ENCODE measurements at places on chromosomes 1 and 21.

DNA sequence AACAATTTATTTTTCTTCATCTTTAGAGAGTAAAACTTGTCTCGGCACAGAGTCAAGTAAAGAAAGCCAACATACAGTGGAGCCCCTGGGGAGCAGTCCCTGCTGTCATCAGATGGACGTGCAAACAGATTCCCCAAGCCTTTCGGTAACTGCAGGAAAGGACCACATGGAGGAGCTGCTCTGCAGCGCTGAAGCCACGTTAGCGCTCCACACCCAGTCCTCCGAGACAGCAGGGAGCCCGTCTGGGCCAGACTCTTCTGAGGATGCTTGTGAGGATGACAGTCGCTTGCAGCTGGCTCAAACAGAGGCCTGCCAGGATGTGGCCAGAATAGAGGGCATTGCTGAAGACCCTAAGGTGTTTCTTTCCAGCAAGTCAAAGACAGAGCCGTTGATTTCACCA, 77.1 kb upstream of the SCCPDH start:
- peak; percentile 69 for DNase-seq

DNA sequence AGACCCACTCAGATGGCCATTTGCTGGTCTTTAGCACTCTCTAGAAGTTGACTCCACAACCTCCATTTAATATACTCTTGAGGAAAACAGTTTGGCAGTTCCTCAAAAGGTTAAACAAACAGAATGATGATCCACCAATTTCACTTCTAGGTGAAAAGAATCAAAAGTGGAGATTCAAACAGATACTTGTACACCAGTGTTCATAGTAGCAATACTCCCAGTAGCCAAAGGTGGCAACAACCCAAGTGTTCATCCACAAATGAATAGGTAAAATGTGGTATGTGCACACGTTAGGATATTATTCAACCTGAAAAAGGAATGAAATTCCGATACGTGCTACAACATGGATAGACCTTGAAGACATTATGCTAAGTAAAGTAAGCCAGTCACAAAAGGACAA, 6.3 kb downstream of the PRCC start:
- no peak for DNase-seq

DNA sequence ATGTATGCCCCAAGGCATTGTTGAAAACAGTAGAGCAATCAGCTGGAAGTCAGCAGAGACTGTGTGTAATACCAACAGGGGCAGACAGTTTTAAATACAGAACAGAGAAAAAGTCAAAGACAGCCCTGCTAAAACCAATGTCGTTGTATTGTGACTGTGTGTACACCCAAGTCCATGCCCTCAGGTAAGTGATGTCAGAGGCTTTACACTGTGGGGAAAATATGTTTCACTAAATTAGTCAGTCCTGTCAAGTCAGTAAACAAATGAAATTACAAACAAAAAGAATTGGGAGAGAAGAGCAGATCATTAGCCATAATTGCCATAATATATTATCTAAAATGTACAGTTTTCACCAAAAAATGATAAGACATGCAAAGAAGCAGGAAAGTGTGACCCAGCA, 2.4 kb upstream of the CYP2J2 start:
- no peak for DNase-seq

GRCh38 chr1:111253876-111254275, 26.4 kb downstream of the CHI3L2 start:
- no peak for DNase-seq

- no peak for DNase-seq
These were observed 1.9 kb downstream of the OR14A16 start for GRCh38 chr1:247822060-247822459.

DNA sequence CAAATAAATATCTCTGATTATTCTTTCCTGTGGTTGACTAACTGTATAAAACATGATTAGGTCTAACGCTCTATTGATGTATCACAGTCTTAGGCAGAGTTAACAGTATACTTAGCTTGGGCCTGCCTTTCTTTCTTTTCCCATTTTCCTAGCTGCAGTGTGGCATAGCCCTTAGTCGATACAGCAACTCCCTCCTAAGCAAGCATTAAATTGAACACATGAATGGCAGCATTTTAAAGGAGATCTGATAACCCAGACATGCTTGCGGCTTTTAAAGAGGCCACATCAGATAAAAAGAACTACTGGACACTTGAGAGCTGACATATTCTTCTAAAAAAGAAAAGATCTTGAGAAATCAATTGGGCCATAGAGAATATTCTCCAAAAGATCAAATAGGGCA, 312.0 kb upstream of the TMPRSS15 start:
- no peak for DNase-seq

- peak; percentile 24 for DNase-seq
These were observed 291.8 kb upstream of the USP24 start for GRCh38 chr1:55506740-55507577.

- DNase-seq, result no peak
These were observed 43.3 kb upstream of the TSNAX start for GRCh38 chr1:231485029-231485784.

DNA sequence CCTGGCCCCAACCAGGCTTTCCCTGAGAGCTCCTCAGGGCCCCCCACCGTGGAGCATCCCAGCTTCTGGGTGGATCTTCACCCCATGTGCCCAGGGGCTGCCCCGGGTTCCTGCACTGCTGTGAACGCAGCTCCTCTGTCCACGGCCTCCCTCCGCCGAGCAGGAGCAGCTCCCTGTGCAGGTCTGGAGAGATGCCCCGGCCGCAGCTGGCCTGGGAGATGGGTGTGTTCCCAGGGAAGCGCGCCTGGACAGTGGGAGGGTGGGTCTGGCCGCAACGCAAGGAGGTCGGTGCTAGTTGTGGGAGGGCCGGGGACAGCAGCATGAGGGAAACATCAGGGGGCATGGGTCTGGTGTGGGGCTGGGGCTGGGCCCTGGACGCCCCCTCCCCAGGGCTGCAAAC, 71.3 kb downstream of the MORN1 start:
- no peak for DNase-seq

DNA sequence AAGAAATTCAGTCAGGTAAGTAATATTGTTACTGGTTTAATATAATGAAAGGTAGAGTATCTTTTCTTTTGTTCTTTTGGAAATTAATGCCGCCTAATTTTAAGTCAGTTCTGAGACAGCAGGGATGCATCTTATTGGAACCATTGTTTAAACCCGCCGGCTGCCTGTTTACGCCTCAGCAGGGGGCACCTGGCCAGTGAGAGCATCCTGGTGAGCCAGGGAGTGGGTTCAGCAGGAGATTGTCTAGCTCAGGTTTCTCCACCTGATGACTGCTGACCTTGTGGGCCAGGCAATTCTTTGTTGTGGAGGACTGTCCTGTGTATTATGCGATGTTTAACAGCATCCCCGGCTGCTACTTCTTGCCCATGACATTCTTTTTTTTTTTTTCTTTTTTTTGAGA, 30.2 kb downstream of the CHAF1B start:
- DNase-seq, result no peak

GRCh38 chr1:172398970-172399755, 21.3 kb upstream of the C1orf105 start:
- DNase-seq, result peak; percentile 78

DNA sequence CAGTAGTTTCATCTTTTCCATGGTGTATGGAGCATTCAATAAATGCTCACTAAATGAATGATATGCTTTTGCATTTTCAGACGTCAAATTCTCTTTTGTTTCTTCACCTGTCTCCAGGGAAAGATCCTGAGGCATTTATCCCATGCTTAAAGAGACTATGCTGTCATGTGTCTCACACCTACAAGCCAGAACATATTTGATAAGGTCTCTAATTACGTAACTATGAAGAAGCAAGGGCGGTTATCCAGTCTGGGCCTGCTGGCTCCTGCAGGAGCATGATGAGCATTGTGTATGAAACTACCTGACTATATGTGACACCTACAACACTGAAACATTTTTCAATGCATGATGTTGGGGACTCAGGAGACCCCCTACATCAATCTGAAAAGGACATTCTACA, 51.8 kb downstream of the FBXO42 start:
- DNase-seq, result no peak

- DNase-seq, result no peak
These were observed 36.2 kb upstream of the LRRC52 start for GRCh38 chr1:165507570-165507969.

DNA sequence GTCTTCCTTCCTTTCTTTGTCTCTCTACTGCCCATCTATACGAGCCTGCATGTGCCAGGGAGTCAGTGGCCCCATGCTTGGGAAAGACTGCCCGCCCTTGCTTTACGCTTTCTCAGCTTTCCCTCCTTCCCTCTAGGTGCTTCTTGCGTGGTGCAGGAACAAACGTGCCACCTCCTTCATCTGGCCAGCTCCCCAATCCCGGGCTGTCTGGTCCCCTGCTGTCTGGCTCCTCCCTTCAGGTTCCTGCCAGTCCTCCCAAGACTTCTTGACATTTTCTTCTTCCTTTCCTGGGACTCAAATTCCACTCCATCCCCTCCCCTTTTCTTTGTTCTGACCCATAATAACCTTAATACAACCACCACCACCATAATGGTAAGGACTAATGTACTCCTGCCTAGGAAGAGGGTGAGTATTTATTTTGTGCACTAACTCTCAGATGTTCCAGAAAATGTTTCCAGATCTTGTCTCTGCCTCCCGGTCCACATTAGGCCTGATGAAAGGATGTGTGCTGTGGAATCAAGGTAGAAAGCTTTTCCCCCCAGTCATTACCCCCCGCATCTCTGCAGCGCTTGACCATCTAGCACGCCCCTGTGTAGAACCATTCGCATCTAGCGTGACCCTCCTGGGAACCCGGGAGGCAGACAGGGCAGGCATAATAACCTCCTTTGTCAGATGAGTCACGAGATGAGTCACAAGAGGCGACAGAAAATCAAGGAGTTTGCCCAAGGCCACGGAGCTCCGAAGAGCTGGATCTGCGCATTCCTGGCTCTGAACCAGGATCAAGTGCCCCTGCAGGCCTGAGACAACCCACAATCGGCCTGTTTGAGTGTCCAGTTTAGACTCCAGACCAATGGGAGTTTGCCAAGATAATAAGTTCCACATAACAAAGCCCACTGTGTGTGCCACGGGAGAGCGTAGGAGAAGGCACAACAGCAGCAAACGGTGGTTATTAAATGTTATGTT, 60.1 kb upstream of the NEK2 start:
- DNase-seq, result peak; percentile 76

- no peak for DNase-seq
These were observed 16.7 kb downstream of the SLC6A9 start for GRCh38 chr1:44014365-44015104.

GRCh38 chr1:119040489-119040888, 52.3 kb upstream of the TBX15 start:
- DNase-seq, result no peak

GRCh38 chr1:60273185-60273584, 199.6 kb upstream of the C1orf87 start:
- no peak for DNase-seq

DNA sequence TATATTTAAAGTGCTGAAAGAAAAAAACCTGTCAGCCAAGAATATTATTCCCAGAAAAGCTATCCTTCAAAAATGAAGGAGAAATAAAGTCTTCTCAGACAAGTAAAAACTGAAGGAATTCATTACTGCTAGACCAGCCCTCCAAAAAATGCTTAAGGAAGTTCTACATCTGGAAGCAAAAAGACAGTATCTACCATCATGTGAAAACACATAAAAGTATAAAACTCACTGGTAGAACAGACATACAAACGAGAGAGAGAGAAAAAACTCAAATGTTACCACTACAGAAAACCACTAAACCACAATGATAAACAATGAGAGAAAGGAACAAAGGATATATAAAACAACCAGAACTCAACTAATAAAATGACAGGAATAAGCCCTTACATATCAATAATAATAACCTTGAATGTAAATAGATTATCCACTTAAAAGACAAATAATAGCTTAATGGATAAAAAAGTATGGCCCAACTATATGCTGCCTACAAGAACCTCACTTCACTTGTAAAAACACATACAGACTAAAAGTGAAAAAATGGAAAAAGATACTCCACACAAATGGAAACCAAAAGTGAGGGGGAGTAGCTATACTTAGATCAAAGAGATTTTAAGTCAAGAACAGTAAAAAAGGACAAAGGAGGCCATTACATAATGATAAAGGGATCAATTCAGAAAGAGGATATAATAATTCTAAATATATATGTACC, 22.0 kb downstream of the NSL1 start:
- no peak for DNase-seq

DNA sequence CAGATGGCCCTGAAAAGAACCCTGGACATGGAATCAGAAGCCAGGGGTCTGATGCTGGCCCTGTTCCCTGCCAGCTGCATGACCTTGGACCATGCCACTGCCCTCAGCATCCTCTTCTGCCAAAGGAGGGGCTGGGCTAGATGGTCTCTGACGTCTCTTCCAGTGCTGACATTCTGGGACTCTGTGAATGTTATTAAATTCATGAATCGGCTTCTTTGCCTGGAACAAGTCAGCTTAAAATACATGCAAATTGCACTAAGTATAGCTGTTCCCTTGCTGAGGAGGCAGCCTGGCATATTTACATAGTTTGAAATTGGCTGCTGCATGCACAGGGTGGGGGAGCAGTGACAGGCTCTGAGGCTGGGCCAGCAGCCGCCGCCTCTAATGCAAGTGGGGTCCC, 23.8 kb downstream of the KCNA2 start:
- DNase-seq, result no peak

GRCh38 chr1:223102797-223103533, 40.1 kb downstream of the TLR5 start:
- DNase-seq, result no peak

DNA sequence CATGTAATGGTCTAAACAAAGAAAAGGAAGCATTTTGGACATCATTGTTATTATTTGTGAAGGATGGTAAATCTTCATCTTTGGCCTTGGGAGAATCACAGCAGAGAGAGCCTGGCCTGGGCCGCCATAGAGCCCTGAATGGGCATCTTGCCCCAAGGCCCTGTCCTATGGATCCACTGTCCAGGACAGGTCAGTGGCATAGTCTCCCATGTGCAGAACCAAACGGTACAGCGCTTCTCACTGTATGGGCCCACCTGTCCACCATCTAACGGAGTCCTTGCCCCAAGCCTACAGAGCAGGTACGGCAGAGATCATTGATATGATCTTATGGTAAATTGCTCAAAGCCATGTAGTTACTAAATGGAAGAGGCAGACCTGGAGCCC, 185.7 kb downstream of the FOXD2 start:
- no peak for DNase-seq

DNA sequence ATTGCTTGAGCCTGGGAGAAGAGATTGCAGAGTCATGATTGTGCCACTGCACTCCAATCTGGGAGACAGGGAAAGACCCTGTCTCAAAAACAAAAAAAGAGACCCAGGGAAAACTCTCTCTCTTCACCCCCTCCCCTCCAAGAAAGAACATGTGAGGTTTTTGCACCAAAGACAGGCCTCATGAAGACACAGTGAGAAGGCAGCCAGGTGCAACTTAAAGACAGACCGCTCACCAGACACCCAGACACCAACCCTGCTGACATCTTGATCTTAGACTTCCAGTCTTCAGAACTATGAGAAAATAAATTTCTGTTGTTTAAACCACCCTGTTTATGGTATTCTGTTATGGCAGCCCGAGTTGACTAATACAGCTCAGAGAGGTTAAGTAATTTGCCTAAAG, 13.3 kb upstream of the LRRC8D start:
- no peak for DNase-seq

- DNase-seq, result no peak
These were observed 72.6 kb downstream of the DDR2 start for GRCh38 chr1:162704673-162705424.

All from AG08396 (cell line).